ENCODE measurements at places on chromosomes 5 and 9. TPM values are rescaled to one million over a fixed set of nuclear protein-coding genes. Genes with fewer than 3 reads are reported as not detected.

BNC2 gene
- 2.5 TPM for total RNA-seq

WDR31 gene
- total RNA-seq = 5.3 TPM

TRAF1 gene
- total RNA-seq = 2.8 TPM

ADRB2 gene
- 2.1 TPM for total RNA-seq

CDC37L1 gene
- 33.0 TPM for total RNA-seq

LIX1 gene
- total RNA-seq = 30.0 TPM

ANKRD18A gene
- 11.3 TPM for total RNA-seq

DBH gene
- total RNA-seq = under 0.01 TPM

FGFR4 gene
- total RNA-seq = 1.6 TPM

LRRC70 gene
- total RNA-seq = 4.8 TPM

ARL14EPL gene
- not detected for total RNA-seq

PCA3 gene
- total RNA-seq = 1.4 TPM

MYMK gene
- not detected for total RNA-seq

SCGB3A2 gene
- not detected for total RNA-seq

Data from diencephalon (tissue), 1 donor.